ENCODE measurements at places on chromosomes 7 and 10.

DNA sequence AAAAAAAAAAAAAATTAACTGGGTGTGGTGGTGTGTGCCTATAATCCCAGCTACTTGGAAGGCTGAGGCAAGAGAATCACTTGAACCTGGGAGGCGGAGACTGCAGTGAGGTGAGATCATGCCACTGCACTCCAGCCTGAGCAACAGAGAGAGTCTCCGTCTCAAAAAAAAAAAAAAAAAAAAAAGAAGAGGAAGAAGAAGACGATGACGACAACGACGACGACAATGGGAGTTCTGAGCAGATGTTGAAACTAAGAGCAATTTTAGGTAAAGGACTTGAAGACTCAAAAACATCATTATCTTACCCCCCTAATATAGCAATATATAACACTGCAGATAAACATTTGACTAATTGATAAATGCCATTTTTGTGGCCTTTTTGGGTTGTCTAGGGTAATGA, 39.5 kb upstream of the PPP1R17 start:
- DNase-seq, result no peak

GRCh38 chr7:131012477-131013031, 278.5 kb upstream of the KLF14 start:
- DNase-seq, result no peak

- DNase-seq, result no peak
Measured at GRCh38 chr7:15033039-15033438, 130.5 kb upstream of the DGKB start.

DNA sequence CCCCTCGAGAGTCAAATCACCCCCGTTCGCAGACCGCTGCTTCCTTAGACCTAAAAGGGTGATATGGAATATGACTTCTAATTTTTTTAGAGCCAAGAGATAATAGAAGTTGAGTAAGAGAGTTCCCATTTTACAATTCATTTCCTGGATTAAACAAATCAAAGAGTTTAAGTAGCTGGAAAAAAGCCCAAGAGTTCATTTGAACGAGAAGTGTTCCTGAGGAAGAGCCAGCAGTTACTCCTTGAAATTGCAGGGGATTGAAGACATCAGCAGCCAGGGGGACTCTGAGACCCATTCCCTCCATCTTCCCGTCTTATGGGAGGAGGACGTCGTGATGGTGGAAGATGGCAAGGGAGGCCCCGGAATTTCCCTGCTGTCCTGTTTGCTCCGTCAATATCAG, 277.0 kb downstream of the WDR11 start:
- DNase-seq, result no peak

GRCh38 chr10:485776-486175, 203.7 kb downstream of the DIP2C start:
- DNase-seq, result no peak

- no peak for DNase-seq
Measured at GRCh38 chr7:155289949-155290501, 7.7 kb upstream of the INSIG1 start.

DNA sequence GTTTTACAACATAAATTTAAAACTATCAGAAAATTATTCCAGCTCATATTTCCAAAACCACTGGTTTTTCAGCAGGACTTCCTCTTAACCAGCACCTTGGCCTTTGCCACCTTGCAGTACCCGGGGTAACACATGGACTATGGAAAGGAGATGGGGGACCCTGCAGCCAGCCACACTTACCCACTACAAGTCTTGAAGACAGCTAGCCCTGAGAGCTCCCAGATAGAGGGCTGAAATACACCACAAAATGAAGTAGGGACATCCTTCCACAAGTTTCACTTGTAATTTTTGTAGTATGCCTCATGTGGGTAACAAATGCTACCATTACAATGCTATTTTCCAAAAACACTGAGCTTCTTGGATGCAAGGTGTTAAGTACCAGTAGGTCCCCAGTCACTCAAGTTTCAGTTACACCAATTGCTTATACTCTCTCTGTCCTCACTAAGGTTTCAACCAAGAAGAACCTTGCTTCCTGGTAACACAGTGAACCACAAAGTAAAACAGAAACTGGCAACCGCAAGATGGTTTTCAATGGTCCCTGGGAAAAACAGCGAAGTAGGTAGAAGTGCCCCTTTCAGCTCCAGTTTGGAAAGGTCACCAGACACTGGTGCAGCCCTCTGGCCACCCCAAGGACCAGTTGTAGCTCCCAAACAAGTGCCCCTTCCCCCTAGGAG, 110.9 kb downstream of the SGMS1 start:
- no peak for DNase-seq

DNA sequence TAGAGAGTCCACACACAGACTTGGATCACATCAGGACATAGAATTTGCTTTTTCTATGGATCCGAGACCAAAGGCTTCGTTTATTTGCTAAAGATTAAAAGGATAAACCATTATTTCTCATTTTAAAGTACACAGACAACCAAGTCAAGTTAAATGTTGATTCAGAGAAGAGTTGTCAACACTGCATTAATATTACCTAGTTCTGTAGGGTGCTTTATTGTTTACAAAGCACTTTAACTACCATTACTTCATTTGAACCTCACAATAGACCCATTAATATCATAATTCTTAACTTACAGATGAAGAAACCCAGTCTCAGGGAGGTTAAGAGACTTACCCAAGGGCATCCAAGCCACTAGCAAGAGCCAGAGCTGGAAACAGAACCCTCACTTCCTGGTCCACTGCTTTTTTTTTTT, 43.2 kb upstream of the GSAP start:
- DNase-seq, result no peak

DNA sequence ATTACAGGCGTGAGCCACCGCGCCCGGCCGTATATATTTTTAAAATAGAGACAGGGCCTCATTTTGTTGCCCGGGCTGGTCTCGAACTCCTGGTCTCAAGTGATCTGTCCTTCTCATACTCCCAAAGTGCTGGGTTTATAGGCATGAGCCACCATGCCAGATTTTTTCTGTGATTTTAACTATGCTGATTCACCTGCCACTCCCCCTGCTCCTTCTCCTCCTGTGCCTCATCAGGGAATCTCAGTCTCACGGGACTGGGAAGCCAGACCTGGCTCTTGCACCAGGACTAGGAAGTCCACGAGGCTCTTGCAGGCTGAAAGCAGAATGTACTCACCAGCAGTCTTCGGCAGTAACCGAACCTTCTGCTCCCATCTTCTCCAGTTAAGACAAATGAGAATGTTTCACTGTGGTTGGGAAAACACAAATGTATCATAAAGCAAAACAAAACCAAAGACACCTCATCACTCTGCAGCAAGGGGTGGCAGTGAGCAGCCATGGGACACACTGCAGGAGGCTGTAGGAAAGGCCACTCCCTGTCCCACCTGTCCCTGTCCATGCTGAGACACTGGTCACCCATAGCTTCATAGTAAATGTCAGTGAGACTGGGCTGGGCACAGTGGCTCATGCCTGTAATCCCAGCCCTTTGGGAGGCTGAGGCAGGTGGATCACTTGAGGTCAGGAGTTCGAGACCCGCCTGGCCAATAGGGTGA, 78.7 kb upstream of the MKRN1 start:
- DNase-seq, result no peak

GRCh38 chr7:137965942-137966640, 35.8 kb downstream of the CREB3L2 start:
- DNase-seq, result no peak

DNA sequence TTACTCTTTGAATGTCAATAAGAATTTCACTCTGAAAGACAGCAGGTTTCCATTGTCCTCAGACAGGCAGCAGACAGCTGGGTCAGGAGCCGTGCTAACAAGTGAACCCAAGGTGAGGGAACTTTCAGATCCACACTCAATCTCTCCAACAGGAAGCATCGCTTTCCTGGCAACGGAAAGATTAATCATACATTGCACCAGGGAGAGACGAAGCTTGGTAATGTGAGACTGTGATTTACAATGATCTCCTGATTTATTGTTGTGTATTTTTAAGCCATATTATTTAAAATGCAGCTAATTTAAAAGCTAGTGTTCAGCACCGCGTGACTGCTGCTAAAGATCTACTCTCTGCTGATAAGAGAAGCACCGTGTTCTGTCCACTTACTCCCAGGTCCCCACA, 17.5 kb upstream of the NOM1 start:
- no peak for DNase-seq

- no peak for DNase-seq
Measured at GRCh38 chr10:132962623-132963429, 20.5 kb upstream of the CFAP46 start.

- DNase-seq, result peak; percentile 15
Measured at GRCh38 chr10:28411648-28412047, 108.8 kb upstream of the MPP7 start.

DNA sequence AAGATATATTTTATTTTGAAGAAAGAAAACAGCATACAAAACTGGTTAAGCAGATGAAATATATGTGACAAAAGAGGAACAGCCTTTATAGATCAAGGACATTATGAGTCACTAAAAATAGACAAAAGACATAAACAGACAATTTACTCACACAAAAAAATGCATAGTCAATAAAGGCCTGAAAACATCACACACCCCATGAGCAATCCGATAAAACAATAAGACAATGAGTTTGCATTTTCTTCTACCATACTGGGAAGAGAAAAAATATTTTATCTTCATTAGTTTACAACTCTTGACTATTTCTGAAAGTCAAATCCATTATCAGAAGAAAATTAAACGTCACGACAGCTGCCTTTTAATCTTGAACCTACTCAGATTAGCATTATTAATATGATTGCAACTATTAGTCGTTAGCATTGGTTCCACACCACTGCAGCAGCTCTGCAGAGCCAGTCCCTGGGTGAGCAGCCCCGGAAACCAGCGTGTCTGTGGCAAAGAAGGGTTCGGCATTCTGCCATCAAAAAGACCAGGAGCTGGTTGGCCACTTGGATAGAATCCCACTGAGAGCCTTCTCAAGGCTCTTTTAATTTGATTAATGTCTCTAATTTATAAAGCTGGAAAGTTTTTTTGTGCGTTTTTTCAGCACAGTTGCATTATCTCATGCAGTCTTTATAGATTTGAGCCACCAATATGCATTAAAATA, 305.4 kb upstream of the SHH start:
- no peak for DNase-seq

Measured in stimulated activated CD8-positive, alpha-beta memory T cell treated with anti-CD3 and anti-CD28 coated beads, Interleukin-15, amount 100 ng/mL, for 48 hours (primary cell).